Posterior vena cava (tissue), 2 donors: ENCODE measurements at places on chromosomes 4 and X. TPM values are rescaled to one million over a fixed set of nuclear protein-coding genes. Genes with fewer than 3 reads are reported as not detected.

Gene SAT1
- 154 TPM for total RNA-seq

DNA sequence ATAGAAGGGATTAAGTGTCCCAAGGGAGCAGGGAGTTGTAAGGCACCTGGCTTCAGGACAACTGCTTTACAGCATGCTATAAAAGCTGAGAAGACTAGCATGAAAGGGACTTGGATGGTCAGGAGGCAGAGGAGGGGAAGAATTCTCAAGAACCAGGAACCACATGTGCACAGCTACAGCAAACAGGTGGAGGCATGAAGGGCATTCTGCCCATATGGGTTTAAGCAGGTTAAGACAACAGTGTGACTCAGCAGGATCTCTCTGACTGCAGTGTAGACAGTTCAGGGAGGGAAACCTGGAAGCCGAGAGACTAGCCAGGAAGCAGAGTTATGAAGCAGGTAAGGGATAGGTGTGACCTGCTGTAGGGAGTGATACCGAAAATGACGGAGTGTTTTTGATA is 117.0 kb downstream of the DHRSX start:
- DNase-seq = no peak

- no peak for DNase-seq
Observed at GRCh38 chr4:174626342-174627008, 104.2 kb upstream of the HPGD start.

Gene RIPPLY1
- total RNA-seq = 0.57 TPM

- DNase-seq = no peak
Observed at GRCh38 chr4:82528074-82528473, 33.7 kb downstream of the TMEM150C start.

Gene CDKL2
- 0.71 TPM for total RNA-seq

DNA sequence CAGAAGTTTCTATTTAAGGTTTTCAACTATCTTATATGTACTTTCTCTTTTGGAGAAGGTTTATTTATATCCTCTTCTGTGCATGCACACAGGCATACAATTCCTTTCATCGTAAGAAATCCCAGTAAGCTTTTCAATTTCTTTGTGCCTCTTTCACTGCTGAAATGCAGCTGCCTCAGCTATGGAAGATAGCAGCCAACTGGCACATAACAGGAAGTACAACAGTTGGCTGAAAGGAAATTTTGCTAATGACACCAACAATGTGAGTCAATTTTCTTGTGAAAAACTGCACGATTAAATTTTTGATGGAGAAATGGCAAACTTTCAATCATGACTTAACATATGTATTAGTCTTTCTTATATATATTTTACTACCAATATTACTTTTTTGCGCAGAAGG is 74.5 kb upstream of the PAQR3 start:
- no peak for DNase-seq

DNA sequence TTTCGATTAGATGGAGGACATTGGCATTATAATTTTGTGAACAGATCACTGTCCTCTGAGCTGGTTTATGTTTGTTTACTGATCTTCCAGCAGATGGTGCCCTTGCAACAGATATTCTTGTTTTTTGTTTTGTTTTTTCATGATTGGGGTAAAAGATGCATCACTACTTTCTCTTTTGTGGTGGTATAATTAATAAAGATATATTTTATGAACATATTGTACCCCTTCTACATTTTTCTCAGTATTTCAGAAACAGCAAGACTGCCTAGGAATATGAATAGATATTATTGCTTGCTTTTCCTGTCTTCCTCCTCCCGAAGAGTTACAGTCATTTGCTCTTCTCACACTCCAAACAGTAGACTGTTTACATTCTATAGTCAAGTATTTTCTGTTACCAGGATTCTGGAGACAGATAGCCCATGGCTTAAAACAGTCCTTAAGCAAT is 905.2 kb downstream of the TRAM1L1 start:
- DNase-seq = no peak

Gene NIPAL1
- total RNA-seq = 0.48 TPM

GRCh38 chr4:163378661-163379060 is 35.0 kb downstream of the NPY5R start:
- no peak for DNase-seq

DNA sequence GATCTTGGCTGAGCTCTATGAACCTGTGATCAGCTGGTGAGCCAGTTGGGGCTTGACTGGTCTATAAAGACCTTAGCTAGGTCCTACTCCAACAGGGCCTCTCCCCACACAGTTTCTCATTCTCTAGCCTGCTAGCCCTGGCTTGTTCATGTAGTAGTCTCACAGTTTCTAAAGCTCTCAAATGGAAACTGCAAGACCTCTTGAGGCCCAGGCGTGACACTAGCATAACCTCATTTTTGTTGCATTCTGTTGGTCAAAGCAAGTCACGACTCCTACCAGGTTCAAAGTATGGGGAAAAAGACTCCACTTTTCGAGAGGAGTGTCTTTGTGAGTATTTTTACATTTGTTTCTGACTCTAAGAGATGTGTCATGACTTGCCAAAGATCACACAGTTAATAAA is 50.9 kb downstream of the CEP44 start:
- no peak for DNase-seq
